A549 treated with Hydrocortisone at 1 μM for 4 hours (cell line): ENCODE measurements at places on chromosomes 2 and 18. TPM values are rescaled to one million over a fixed set of nuclear protein-coding genes. Genes with fewer than 3 reads are reported as not detected.

The BCL2 gene
- 0.45 to 0.59 TPM (median 0.55 TPM) in 5 replicates for total RNA-seq

The LYG2 gene
- 0.18 TPM in 1 of 5 replicates, not detected in the others for total RNA-seq

The DSC3 gene
- 1.1 to 2.1 TPM (median 1.3 TPM) in 5 replicates for total RNA-seq

The NAT8 gene
- total RNA-seq, result not detected in 5 replicates

The TTN gene
- total RNA-seq, result under 0.01 to 0.01 TPM (median under 0.01 TPM) in 5 replicates

The INHBB gene
- 23.3 to 28.9 TPM (median 25.9 TPM) in 5 replicates for total RNA-seq

The SLC40A1 gene
- total RNA-seq, result 1.5 to 2.9 TPM (median 1.6 TPM) in 5 replicates

The ATL2 gene
- 43.3 to 82.0 TPM (median 53.2 TPM) in 5 replicates for total RNA-seq

The RNF125 gene
- 0.21 to 0.32 TPM (median 0.23 TPM) in 5 replicates for total RNA-seq

The OSR1 gene
- 8.0 to 11.8 TPM (median 8.2 TPM) in 5 replicates for total RNA-seq

The ALKAL2 gene
- total RNA-seq, result not detected in 5 replicates

The IL1RL2 gene
- 0.02 TPM in 1 of 5 replicates, not detected in the others for total RNA-seq

The PKDCC gene
- total RNA-seq, result 18.8 to 24.3 TPM (median 23.7 TPM) in 5 replicates

The HOXD13 gene
- total RNA-seq, result 0.13 to 0.26 TPM (median 0.15 TPM) in 5 replicates
